ENCODE measurements at places on chromosomes 6 and 20.
A peak's percentile ranks its signal among the peaks of the same experiment; 100 is the strongest.

DNA sequence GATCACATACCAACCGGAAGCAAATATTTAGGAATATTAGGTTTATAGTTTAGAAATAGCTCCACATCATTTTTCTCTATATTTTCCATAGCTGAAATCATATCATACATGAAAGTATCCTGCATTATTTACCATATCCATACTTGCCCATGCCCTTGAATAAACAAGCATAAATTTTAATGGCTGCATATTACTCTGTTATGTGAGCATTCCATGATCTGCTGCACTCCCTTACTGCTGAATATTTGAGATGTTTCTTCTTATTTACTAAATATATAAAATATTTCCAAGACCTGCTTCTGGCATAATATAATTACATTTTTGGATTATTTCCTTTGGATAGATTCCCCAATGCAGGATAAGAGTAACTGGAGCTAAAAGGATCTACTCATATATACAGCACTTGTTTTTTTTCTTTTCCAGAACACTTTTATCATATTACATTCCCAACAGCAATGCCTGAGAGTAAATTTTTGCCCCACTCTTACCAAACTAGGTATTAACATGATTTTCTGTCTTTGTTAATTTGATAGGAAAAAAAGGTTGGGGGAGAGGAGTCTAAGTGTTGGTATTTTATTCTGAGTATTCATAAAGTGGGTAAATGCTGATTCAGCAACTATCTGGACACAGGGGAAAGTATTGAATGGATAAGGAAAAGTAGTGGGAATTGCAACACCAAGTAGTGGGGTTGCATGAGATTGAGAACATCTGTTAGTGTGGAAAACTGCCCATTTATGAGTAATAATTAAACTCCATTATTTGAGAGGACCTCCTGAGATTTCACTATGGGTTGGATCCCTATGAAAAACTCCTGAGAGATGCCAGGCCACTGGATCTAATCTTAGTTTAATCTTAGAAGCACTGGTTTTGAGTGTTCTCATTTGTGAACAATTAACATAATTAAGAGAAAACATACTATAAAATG lies 76.0 kb downstream of the MAN1A1 start:
- no peak for DNase-seq

DNA sequence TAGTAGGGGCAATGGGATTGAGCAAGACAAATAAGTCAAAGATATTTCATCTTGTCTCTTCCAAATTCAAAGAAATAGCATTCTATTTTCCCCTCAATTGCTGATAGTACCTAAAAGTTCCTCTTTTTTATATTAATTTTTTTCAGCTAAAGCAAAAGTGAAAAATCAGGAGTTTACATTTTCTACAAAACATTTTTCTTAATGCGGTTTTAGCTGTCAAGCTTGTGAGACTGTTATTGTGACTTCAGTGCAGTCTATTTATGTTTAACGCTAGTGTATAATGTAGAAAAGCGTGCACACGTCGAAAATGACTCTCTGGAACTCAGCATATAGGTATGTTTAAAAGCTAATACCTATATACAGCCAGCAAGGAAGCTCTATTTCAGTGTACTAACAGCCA lies 119.8 kb downstream of the BTBD3 start:
- DNase-seq, result no peak

DNA sequence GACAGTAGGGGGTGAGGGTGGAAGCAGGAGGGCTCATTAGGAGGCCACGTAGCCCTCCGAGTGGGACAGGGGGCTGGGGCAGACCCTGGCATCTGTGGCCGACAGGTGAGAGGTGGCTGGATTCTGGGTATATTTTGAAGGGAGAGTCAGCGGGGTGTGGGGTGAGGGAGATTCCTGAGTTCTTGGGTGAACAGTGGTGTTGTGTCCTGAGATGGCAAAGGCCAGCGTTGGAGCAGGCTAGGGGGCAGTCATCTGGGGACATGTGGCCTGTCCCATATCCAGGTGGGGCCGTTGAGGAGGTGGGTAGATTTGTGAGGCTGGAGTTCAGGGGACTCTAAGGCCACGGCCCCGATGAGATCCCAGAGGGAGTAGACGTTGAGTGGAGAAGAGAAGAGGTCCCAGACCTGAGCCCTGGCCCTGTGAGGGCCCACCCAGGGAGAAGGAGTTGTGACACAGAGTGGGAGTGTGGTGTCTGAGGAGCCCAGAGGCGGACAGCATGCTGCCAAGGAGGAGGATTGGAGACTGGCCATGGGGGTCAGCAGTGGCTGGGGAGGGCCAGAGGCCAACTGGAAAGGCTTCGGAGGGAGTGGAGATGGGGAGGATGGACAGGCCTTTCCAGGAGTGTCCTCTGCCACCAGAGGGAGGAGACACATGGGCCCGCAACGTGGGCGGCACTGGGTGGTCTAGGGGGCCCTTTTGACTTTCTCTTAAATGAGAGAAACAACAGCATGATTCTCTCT lies 19.6 kb downstream of the PACSIN1 start:
- DNase-seq, result no peak

DNA sequence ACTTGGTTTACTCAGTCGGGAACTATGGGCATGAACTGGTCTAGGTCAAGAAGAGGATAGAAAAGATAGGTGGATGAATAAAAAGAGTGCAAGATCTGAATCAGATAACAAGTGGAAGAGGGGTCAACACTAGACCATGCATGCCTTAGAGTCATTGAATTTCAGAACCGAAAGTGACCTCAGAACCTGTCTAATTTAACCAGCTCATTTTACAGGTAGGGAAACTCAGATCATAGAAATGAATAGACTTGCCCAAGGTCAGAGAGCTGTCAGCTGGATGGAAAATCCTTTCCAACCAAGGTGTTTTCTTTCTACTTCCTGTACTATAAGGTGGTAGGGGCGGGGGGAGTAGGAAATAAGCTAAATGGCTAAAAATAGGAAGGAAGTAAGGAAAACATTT lies 121.4 kb upstream of the ADGRF1 start:
- DNase-seq, result no peak

GRCh38 chr6:70299456-70299855 lies 3.4 kb downstream of the COL9A1 start:
- no peak for DNase-seq

DNA sequence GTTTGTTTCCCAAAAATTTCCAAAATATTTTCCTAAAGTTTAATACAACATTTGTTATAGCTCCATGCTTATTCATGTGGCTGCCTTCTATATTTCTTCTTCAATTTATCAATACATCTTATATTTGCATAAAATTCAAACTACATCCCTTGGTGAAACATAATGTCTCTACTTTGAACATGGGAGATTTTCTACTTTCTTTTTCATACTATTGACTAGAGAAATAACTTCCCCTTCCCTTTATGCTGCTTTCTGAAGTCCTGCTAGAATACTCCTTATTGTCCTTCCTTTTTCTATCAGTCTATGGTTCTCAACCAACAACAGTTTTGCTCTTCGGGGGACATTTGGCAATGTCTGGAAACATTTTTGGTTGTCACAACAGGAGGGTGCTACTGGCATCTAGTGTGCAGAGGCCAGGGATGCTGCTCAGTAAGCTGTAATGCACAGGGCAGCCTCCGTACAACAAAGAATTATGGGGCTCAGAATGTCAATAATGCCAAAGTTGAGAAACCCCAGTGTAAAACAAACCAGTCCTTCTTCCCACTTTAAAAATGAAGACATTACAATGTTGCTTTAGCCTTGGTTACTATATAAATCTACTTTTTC lies 29.9 kb downstream of the MKKS start:
- no peak for DNase-seq

GRCh38 chr6:34490390-34491090 lies 24.7 kb downstream of the PACSIN1 start:
- DNase-seq, result no peak

GRCh38 chr6:35476004-35476403 lies 7.8 kb downstream of the RPL10A start:
- no peak for DNase-seq

DNA sequence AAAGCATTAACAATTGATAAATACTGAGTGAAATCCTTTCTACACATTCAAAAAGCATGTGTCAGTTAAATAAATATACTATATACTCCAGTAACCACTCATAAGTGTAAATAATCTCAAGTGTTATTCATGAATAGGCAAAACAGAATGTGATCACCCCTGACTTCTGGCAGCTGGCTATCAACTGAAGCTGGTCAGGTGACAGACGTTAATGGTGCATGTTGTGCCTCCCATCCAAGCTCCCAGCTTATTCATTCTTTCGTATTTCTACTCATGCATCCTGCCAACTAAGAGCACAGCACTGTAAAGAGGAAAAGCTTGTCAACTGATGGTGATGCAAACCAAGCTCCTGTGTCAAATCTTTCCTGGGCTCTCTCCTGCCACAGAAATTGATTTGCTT lies 7.7 kb downstream of the PSMB1 start:
- no peak for DNase-seq

- no peak for DNase-seq
Measured at GRCh38 chr20:58544891-58545290, 29.7 kb upstream of the APCDD1L start.

- no peak for DNase-seq
Measured at GRCh38 chr20:20561841-20562240, 150.6 kb downstream of the RALGAPA2 start.

- no peak for DNase-seq
Measured at GRCh38 chr6:34729631-34730470, 27.5 kb upstream of the SNRPC start.

DNA sequence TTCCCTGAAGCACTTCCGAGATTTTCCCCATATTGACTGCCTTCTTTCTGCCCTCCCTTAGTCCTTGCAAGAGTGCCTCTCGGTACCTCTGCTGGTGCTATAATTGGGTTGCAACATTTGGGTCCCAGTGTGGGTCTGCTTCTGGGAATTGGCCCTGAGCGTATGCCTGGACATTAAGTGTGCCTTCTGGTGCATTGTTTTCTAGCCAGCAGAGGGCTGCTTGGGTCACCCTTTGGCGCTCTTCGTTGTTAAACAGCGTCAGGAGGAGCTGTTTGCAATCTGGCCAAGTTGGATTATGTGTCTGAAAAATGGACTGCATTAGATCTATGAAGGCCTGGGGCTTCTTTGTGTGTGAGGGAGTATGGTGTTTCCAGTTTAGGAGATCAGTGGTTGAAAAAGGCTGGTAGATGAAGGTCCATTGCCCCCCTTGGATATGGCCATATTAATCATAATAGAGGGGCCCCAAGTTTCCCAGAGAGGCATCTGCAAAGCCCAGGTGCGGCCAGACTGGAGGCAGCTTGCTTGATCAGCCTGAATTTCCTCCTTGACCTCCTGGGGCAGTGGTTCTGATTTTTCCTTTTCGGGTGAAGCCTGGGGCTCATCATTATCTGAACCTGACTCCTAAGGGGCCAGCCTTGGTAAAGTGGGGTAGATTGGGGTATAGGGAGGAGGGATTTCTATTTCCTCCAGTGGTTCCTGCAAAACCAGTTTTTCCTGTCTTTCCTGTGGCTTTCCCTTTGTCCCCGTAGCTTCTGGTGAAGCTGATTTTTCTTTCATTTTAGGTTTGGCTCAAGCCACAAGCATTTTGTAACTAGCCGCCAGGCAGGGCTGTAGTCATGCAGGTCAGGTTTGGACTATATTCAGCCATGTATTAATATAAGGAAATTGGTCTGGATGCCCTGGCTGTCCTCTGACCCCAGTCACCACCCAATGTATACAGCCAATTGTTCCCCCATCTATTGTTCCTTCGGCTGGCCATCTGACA lies 85.4 kb upstream of the GPR6 start:
- DNase-seq, result no peak

DNA sequence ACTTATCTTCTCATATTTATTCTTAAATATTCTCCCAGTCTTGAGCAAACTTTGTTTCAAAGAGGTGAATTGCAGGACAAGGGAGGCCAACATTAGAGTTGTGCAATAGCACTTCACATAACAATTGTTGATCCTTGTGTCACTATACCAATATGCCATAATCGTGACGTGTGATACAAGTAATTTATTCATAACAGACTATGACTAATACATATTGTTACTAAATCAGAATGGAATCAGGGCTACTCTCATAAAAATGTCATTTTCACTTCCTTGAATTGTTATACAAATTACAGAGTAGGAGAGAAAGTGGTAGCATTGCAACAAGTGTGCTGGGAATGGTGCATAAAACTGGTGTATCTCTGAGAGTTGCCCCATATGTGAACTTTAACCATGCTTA lies 37.2 kb upstream of the PLCB1 start:
- no peak for DNase-seq

- DNase-seq, result peak; percentile 20
Measured at GRCh38 chr6:63689421-63689820, 53.8 kb downstream of the PHF3 start.

DNA sequence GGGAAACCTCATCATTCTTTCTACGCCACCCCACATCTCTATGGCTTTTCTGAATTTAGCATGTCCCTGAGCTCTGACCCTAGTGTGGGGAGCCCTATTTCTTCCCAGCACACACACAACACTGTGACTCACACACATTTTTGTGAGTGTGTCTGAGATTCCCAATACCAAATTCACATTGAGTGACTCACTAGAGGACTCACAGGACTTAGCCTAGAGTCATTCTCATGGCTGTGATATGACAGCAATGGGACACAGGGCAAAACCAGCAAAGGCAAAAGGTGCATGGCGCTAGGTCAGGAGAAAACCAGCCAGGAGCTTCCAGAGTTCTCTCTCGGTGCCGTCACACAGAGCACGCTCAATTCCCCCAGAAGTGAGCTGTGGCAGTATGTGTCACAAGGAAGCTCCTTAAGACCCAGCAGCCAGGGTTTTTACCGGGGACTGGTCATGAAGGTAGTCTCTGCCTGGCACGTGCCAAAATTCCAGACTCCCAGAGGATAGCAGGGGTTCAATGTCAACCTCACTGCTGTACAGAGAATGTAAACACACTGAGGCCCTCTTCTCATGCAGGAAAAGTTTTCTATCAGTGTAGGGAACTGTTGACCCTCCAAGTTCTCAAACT lies 6.2 kb downstream of the CSTL1 start:
- DNase-seq, result no peak

DNA sequence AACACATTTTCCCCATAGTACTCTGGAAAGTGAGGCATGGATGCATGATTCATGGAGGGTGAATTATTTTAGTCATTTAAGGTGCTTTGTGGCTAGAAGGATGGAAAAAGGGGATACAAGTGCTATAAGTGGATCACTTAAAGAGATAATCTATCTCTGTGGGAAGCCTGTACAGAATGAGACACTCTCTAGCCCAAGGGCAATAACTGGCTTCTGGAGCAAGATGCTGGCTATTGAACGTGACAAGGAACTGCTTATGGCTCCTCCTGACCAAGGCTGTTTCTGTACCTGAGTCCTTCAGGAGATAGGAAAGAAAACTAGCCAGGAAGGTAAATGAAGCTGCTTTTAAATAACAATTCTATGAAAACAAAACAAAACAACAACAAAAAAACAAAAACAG lies 590.7 kb downstream of the EYS start:
- DNase-seq, result no peak

GRCh38 chr6:72999995-73000394 lies 225.3 kb downstream of the KHDC1L start:
- DNase-seq, result peak; percentile 76

DNA sequence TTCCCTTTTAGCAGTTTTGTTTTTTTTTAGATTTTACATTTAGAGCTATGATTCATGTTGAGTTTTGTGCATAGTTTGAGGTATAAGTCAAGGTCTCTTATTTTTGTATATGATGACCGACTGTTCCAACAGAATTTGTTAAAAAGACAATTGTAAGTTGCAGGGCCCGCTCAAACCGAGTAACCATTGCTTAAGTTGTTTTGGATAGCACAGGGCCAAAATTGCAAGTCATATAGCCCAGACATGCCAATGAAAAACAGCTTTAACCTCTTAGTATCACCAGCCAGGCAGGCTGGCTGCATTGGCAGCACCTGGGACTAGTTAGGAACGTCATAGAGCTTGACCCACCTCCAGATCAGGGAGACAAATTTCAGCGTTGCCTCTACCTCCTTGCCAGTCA lies 47.3 kb downstream of the PFDN4 start:
- no peak for DNase-seq

GRCh38 chr6:139919107-139920026 lies 544.9 kb upstream of the CITED2 start:
- peak; percentile 22 for DNase-seq

GRCh38 chr20:57135875-57136274 lies 130.6 kb downstream of the BMP7 start:
- DNase-seq, result no peak

Data from globus pallidus (tissue), 1 donor.